Inflammatory macrophage treated with lipopolysaccharide for 1 hour (primary cell): ENCODE measurements at places on chromosomes 4 and X.

DNA sequence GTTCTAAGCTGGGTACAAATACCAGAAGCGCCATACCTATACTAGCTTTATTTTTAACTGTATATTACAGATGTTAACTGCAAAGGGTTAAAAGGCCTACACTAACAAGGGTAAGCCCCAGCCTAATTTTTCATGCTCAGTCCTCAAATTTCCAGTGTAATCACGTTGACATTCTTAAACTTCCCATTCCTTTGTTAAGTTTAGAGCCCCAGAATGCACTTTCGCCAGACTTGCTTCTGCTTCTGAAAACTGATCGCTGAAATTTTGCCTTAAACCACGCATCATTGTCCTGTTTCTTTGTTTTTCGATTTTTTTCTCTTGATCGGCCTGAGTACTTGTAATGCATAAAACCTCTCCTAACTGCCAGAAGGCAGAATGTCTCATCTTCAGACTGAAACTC is 2141.9 kb upstream of the AGA start:
- DNase-seq = no peak

DNA sequence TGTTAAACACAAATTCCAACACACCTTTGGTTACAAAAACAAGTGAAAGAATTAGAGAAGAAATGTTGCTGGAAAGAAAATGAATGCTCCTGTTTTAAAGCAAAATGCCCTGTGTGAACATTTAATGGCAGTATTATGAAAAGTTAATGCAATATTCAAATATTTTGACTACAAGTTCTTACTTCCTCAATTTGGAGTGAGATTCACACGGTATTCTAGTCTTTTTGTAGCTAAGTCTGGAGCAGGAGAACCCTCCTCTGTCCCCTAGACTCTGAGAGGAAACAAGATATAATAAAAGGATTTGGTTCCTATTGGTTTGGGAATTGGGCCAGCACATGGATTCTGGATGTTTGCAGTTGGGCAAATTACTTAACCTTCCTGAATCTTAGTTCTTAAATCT is 12.7 kb downstream of the MAD2L1 start:
- DNase-seq = peak; percentile 48

DNA sequence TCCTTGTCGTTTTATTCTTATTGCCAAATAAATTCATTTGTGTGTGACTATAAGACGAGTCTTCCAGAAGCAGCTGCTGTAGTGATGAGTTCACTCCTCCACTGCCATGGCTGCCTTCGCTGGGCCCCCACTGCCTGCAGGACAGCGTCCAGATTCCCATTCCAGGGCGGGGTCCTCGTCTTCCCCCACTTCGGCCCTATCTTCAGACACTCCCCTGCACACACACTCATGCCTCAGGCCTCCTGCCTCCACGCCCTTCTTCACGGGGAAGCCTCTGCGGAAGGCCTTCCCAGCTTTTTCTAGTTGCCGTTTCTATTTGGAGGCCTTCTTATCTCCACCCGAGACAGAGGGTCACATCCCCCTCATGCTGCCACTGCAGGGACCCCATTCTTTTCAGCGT is 80.4 kb downstream of the SHROOM2 start:
- DNase-seq = no peak

GRCh38 chrX:56503941-56504673 is 59.3 kb upstream of the UBQLN2 start:
- no peak for DNase-seq

DNA sequence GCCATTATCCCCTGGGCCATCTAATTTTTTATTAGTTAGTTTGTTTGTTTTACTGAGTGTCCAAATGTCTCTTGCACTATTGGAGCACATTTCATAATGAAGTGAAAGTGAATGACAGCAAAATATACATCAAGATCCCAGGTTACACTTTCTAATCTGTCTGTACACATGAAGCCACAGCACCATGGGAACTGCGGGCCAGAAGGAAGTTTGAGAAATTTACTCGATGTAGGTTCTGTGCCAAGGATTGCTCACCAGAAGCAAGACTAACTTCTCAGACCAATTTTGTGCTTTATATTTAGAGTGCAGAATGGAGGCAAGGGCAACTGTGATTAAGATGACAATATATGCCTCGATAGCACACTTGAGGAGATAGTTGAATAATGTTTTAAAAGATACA is 258.0 kb downstream of the COL25A1 start:
- peak; percentile 8 for DNase-seq

DNA sequence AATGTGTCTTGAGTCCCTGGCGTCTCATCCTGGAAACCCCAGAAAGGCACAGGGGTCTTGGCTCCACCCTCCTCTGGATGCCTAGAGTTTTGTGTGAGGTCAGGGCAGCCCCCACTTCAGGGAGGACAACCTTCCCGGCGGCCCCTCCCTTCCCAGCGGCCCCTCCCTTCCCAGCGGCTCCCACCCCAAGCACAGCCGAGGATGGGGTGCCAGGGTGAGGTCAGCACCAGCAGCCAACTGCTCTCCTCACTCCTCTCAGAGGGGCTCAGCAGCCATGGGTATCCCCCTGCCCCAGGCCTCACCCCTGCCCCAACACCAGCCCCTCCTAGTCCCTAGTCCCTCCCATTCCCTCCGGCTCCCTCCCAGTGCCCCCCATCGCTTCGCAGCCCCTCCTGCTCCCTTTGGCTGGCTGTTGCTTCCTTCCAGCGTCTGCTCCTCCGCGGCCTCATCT is 17.4 kb downstream of the DGKQ start:
- no peak for DNase-seq

- DNase-seq = no peak
Observed at GRCh38 chr4:81786063-81786763, 314.5 kb upstream of the RASGEF1B start.

DNA sequence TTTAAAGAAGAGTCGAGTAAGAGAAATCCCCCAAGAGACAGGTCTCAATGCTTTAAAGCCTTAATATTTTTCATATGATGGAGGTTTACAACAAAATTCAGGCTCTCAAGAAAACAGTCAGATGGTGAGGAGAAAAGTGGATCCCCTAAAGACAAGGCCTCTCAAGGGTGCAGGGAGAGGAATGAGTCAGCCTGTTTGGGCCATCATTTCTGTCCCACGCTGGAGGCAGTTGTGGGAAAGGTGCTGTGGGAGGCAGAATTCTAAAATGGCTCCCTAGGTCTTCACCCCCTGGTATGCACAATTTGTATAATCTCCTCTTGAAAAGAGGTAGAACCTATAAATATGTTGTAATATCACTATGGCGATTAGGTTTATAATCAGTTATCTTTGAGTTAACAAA is 4.6 kb upstream of the TIFA start:
- no peak for DNase-seq

DNA sequence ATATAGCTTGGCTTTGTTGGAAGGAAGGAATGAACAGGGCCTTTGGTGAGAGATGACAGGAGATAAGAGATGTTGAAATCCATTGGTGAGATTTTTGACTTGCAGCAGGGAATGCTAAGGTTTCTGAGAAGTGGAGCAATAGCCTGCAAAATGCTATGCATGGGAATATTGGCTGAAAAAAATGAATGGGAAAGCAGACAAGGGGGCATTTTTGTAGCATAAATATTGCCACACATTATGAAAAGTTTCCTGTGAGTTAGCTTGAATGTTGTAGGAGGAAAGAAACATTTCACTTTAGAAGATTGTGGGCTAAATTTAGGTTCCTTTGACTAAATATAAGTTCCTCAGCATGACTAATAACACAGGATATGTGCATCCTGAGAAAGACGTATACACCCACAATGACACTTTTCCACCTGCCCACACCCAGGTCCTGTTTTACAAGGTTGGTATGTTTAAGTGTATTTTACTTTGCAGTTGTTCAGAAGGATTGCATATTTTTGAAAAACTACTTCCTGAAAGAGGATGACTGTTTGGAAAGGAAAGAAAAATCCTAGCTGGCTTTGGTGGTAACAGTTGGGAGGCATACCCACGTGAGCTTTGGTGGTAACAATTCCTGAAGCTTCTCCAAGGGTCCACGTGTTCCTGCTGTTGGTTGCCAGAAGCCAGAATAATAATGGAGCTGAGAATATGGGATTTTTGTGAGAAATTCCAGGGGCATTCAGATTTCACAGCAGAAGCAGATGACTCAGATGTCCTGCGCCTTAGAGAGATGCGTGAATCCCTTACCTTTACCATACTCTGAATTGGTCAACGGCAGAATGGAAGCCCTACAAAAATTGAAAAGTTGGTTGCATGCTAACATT is 28.5 kb downstream of the PHEX start:
- peak; percentile 29 for DNase-seq

- DNase-seq = no peak
Observed at GRCh38 chr4:180081072-180081471, 2162.1 kb upstream of the TENM3 start.

DNA sequence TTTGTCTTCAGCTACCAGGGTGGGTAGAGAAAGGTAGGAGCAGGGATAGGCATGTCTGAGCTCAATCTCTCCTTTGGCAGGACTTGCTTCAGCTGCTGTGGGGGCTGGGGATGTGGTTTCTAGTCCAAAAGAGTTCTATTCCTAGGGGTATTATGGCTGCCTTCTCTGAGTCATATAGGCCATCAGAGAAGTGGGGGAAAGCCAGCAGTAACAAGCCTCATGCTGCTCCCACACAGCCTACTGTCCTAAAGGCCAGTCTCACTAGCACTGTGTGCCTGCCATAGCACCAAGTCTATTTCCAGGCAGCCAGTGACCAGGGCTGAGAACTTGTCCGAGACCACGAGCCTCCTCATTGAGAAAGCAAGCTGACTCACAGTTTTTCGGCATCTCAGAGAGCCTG is 270.6 kb downstream of the DCAF12L2 start:
- no peak for DNase-seq

DNA sequence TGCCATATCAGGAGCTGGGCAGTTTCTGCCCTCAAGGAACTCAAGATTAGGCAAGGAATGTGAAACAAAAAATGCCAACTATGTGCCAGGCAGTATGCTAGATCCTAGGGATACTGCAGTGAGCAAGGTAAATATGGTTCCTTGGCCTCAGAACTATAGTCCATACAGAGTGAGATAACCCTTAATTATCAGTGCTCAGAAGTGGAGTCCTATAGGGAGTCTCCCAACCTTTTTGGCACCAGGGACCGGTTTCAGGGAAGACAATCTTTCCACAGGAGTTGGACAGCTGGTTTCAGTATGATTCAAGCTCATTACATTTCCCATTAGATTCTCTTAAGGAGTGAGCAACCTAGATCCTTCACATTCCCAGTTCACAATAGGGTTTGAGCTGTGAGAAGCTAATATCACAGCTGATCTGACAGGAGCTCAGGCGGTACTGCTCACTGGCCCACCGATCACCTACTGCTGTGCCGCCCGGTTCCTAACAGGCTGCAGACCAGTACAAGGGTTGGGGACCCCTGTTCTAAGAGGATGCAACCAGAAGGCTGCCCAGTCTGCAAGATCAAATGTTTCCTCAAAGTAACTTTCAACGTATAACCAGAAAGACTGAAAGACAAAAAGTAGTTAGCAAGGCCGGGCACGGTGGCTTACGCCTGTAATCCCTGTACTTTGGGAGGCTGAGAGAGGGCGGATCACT is 1.7 kb upstream of the SRP72 start:
- DNase-seq = no peak

- DNase-seq = no peak
Observed at GRCh38 chr4:8728536-8729407, 136.2 kb downstream of the CPZ start.

- DNase-seq = no peak
Observed at GRCh38 chrX:94977562-94977961, 1303.6 kb downstream of the FAM133A start.

DNA sequence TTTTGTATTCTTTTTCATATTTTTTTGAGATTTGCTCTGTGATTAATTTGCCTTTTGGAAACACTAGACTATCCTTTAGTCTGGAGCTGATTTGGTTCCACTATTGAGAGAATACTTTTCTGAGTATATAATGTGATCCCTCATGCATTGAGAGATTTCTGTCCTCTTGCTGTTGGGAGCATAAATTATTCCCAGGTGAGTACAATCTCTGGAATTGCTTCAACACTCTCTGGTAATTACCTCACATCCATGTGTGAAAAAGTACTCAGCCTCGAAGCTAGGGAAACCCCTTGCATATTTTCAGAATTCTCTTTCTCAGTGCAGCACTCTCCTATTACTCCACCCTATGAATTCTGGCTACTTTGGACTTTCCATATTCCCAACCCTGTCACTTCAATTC is 550.0 kb downstream of the RAPGEF2 start:
- no peak for DNase-seq

DNA sequence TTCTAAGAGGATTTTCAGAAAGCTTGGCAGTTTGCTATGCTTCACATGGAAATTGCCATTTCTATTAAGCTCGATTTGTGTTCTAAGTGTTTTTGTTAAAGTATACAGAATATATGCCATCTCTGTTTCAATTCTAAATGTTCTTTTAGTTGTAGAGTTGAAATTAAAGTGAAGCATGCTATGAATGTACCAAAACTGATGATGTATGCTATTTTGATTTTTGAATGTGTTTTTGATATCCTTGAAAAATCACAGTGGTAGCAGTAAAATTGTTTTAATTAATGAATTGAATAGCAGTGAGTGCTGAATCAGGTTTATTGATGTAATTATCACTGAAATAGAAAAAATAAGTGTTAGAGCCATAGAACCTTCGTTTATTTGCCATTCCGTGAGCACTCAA is 110.9 kb downstream of the TENM3 start:
- DNase-seq = no peak

DNA sequence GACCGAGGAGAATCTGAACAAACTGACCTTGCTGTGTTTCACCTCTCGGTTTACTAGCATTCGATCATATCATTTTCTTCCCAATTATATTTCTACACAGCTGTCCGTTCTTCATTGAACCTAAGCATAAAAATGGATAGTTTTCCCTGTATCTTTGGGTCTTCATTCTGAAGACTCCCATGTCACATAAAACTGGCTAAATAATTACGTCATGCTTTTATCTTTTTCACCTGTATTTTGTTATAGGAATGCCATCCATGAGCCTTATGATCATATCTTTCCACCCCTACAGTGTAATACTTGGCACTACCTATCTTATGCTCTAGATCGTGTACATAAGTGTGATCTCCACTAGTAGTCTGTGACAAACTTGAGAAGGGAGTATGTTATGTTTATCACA is 456.1 kb downstream of the FGF13 start:
- no peak for DNase-seq

DNA sequence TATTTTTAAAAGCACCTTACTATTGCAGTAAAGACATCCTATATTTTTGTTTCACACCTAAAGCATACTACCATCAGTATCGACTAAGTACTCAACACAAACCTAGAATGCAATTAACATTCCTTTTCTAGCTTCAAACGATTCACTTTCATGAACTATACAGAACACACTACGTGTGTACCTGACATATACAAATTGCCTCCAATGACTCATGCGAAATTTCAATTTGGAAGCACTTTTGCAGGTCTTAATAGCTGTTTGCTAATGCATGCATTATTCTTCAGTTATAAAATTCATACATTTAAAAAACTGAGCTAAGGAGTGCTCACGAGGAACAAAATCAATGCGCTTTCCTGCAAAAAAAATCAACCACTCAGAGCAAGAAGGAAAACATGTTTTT is 19.7 kb upstream of the GPM6B start:
- DNase-seq = no peak

- DNase-seq = no peak
Observed at GRCh38 chr4:15568821-15569220, 86.3 kb downstream of the FBXL5 start.

DNA sequence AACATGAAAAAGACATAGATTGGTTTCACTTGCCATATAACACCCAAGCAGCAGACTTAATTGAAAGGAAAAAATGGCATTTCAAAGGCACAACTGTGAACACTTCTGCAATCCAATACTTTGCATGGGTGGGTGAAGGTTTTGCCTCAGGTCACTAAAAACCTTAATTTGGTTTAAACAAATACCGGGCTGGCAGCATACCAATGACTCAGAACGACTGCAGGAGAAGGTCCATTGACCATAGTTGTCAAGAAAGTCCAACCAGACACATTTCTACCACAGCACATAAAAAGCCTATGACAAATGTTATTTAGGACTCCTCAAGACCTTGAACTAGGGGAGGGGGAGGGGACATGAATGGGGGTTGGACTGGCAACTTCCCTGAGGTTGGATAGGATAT is 183.6 kb upstream of the TRPC5 start:
- no peak for DNase-seq
